ENCODE measurements at places on chromosomes 7 and 10.

DNA sequence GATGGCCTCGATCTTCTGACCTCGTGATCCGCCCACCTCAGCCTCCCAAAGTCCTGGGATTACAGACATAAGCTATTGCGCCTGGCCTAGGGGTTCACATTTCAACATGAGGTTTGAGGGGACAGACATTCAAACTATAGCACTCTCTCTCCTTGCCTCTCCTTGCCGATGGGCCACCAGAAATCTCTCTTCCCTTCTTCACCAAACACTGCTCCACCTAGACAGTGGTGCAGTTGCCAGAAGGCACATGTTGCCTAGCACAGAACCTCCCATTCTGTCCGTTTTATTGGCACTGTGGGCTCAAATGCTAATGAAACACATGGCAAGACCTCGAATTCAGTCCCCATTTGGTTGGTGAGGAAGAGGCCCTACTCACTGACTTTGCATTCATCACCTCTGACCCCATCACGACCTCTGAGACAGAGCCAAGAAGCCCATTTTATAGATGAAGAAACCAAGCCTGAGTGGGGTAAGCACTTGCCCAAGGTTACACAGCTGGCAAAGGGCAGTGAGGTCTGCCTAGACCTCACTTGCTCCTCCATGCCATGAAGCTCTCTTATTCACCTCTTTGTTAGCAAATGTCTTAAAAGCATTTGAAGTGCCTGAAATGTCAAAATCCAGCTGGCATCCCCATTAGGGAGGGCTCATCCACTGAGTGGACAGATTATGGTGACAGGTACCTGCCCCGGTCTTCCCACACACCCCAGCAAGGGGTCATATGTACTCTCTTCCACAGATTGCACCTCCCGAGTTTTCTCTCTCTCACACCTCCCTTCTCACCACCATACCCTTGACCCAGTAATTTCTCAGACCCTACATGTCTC lies 34.0 kb downstream of the GPRIN2 start:
- DNase-seq = no peak

GRCh38 chr10:36634916-36635315 lies 490.5 kb upstream of the ANKRD30A start:
- DNase-seq = no peak

GRCh38 chr10:79268742-79269141 lies 78.5 kb upstream of the PPIF start:
- no peak for DNase-seq

- DNase-seq = no peak
Observed at GRCh38 chr10:69636626-69637605, 6.9 kb downstream of the FAM241B start.

- no peak for DNase-seq
Observed at GRCh38 chr7:30852308-30852684, 59.4 kb upstream of the AQP1 start.

DNA sequence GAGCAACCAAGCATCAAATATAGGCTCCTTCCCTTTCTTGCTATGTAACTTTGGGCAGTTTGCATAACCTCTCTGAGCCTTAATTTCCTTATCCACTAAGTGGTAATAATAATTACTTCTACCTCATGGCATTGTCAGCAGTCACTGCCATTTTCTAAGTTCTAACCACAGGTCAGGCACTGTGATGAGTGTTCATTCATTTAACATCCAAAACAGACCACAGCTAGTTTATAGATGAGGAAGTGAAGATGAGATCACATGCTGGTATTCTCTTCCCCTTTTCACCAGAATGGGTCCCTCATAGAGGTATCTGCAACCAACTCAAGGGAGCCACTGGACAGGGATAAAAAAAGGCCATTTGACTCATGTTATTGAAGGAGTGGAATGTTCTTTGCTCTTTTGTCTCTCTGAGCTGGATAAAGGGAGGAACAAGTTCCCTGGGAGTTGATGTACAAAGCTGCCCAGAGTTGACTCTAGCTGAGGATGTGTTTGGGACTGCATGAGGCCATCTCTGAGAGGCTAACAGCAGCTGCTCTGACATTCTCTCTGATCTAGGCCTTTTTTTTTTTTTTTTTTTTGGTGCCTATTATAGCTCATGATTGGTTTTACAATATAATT lies 65.0 kb downstream of the DNAJC12 start:
- no peak for DNase-seq

- DNase-seq = no peak
Observed at GRCh38 chr7:46839651-46840050, 742.3 kb downstream of the TNS3 start.

GRCh38 chr7:8338206-8338605 lies 76.2 kb upstream of the ICA1 start:
- no peak for DNase-seq

DNA sequence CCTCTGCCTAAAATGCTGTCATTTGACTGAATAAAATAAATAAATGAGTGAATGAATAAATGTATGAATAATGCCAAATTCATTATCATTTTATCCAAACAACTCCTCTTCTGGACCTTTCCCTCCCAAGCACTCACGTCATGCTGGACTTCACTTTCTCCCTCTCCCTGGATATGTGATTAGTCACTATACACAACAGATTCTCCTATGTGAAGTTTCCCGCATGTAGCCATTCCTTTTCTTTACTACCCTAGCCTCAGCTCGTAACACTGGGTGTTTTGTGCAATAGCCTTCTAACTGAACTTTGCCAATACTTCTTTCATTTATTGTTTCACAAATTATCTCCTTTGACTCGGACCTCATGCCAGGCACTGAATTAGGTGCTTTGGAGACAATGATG lies 87.6 kb upstream of the IL6 start:
- DNase-seq = no peak

GRCh38 chr10:112498806-112499205 lies 51.8 kb downstream of the VTI1A start:
- no peak for DNase-seq

- no peak for DNase-seq
Observed at GRCh38 chr7:7517754-7518153, 17.9 kb downstream of the COL28A1 start.

- DNase-seq = no peak
Observed at GRCh38 chr7:118867860-118868259, 643.4 kb downstream of the ANKRD7 start.

DNA sequence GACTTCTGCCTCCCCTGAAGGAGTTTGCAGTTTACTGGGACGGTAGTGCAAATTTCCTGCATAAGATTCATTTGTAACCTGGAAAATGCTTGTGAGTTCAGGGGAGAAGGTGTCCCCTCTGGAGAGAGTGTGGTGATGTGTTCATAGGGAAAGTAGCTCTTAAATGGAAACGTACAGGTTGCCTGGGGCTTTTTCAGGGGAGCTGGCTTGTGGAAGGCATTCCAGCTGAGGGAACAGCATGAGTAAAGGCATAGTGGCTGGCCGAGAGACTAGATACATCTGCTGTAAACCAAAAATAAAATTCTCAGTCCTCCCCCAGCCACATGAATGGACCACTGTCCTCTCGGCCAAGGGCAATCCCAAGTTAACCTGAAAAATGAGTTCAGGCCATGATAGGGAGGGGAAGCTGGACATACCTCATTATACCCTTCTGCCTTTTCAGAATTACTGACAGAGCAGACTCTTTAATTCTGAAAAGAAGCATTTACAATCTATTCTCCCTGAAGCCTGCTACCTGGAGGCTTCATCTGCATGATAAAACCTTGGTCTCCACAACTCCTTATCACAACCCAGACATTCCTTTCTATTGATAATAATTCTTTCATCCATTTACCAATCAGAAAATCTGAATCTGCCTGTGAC lies 123.7 kb downstream of the GALNT17 start:
- no peak for DNase-seq

DNA sequence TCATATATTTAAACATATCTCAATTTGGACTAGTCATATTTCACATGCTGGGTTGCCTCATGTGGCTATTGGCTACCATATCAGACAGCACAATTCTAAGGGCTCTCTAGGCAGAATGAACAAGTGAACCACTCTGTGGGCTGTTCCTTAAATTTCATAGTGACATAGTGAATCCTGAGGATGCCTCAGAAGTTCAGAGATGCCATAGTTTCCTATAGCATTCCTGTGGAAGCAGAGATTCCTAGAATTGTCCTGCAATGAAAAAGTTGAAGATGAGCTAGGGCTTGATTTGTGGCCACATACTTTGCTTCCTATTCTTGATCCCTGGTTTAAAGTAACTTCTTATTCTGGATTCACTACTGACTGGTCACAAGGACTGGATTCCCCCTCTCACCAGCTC lies 35.6 kb downstream of the MKX start:
- no peak for DNase-seq

DNA sequence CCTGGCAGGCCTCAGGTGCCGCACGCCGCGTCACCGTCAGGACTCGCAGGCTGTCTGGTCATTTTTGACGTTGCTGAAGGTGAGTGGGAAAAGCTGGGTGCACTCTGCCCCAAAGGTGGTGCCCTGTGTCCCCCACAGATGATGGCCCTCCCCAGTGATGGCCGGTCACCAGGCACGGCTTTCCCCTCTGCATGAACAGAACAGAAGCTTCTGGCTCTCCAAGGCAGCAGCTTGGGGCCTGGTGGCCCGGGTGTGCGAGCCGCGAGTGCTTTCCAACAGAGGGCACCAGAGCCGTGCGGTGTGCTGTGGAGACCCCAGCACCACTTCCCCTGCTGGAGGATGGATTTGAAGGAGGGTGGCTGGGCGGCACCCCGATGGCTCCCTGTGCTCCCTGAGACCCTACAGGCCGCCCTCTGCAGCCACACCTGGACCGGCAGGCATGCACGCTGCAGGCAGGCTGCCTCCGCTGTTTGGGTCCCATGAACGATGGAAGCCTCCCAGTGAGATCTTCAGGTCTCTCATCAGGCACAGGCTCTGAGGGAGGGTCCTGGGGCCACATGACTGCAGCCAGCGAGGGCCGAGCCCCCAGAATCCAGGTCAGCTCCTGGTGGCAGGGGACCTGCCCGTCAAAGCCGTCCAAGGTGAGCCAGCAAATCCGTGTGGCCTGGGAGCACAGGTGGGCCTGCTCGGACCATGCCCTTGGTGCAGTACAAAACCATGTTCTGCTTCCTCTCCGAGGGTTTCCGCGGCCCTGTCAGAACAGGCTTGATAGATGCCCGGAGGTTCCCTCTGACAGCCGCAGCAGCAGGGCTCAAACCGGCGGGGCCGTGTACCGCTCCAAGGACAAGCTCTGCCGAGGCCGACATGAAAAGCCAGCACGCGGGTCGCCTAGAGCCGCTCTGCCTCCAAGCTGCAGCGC lies 195.4 kb downstream of the EBF3 start:
- no peak for DNase-seq

- DNase-seq = no peak
Observed at GRCh38 chr10:119166564-119166963, 1.1 kb upstream of the SFXN4 start.

DNA sequence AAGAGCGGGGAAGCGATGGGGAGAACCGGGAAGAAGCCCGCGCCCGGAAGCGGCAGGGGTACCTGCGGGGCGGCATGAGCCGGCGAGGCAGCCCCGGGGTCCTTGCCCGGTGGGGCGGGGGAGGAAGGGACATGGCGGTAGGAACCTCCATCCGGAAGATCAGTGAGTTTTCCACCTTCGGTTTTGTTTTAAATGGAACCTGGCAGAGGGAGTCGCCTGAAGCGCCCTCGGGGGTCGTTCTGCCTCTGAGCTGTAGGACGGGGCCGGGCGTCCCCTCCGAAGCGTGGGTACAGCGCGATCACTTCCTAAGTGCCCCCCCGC lies 471 bp downstream of the PFKP start:
- DNase-seq = no peak

- no peak for DNase-seq
Observed at GRCh38 chr10:131646551-131647525, 254.0 kb upstream of the PPP2R2D start.

- DNase-seq = no peak
Observed at GRCh38 chr7:39656415-39656814, 33.0 kb downstream of the RALA start.

- no peak for DNase-seq
Observed at GRCh38 chr10:26485150-26485941, 47.2 kb downstream of the APBB1IP start.

DNA sequence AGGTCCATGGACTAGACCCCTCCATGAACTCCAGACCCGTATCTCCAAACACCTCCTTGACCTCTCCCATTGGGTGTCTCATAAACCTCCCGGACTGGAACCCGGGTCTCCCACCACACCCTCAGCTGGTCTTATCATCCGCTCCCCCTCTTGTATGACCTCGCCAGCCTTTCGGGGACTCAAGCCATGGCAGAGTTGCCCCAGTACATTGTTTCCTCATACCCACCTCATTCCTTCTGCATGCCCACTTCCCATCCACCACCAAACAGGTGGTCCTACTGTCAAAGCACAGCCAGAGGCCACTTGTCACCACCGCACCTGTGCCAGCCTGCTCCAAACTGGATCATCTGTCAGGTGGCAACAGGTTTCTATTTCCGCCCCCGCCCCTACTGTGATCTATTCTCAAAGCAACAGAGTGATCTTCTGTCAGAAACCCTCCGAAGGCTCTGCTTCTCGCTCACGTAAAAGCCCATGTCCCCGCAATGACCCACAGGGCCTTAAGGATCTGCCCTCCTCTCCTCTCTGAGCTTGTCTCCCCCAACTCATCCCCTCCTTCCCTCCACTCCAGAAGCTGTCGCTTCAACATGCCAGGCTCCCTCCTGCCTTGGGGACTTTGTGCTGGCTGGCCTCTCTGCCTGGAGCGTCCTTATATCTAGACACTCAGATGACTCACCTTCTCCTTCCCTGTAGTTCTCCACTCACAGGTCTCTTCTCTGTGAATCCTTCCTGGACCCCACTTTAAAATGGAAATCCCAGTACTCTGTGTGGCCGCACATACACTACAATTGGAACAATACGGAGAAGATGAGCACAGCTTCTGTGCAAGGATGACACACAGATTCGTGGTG lies 22.8 kb upstream of the PRKAG2 start:
- DNase-seq = no peak

DNA sequence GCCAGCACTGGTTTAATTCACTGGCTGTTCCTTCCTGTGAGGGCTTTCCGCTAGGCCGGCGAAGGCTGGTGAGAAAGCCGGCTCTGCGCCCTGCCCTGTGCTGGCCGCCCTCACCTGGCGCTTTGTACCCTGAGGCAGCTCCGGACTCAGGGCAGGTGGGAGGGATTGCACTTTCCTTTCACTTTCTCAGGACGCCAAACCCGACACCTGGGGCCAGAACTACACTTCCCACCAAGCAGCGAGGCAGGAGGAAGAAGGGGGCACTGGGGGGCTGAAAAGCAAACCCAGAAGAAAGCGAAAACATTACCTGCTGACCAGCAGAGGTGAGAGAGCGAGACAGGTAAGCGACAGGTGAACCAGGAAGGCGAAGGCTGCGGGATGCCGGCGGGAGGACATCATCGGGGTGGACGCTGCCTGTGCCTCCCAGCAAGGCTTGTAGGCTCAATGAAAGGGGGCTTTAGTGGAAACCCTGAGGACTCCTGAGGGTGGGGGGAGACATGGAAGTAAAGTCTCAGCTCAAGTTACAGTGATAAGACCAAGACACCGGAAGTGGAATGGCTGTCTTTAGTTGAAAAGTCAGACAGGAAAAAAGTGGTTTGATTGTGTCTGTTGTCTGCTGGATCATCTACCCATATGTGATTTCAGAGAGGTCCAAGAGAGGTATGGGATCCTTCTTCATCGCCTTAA lies at the start of gene RAB19:
RAB19 (plus strand) TSS at position 181 of the 687 bp plus-strand sequence. CDS start 3,589 bp downstream, outside the sequence.
- DNase-seq = no peak

- DNase-seq = peak; percentile 97
Observed at GRCh38 chr7:89837515-89837914, 316.8 kb upstream of the STEAP1 start.

All from NCI-H1694 (cell line).